ENCODE measurements at places on chromosomes 6 and 20.

DNA sequence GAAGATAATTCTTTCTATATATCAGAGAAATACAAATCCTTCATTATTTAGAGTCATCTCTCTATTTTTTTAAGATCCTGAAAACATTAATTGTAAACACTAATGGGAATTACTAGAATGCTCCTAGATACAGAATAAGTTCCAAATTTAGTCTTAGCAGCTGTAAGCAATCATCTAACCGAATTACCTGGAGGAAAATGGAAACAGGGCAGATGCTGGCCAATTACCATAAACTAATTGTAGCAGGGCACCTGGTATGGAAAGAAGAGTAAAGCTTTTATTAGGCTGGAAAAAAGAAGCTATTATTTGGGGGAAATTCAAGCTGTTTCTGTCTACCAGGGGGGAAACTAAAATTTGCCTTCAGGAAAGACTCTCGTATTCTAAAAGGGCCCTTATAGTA lies 257.5 kb downstream of the MMUT start:
- no peak for DNase-seq

GRCh38 chr6:7431313-7431673 lies 41.7 kb downstream of the RIOK1 start:
- DNase-seq = no peak

DNA sequence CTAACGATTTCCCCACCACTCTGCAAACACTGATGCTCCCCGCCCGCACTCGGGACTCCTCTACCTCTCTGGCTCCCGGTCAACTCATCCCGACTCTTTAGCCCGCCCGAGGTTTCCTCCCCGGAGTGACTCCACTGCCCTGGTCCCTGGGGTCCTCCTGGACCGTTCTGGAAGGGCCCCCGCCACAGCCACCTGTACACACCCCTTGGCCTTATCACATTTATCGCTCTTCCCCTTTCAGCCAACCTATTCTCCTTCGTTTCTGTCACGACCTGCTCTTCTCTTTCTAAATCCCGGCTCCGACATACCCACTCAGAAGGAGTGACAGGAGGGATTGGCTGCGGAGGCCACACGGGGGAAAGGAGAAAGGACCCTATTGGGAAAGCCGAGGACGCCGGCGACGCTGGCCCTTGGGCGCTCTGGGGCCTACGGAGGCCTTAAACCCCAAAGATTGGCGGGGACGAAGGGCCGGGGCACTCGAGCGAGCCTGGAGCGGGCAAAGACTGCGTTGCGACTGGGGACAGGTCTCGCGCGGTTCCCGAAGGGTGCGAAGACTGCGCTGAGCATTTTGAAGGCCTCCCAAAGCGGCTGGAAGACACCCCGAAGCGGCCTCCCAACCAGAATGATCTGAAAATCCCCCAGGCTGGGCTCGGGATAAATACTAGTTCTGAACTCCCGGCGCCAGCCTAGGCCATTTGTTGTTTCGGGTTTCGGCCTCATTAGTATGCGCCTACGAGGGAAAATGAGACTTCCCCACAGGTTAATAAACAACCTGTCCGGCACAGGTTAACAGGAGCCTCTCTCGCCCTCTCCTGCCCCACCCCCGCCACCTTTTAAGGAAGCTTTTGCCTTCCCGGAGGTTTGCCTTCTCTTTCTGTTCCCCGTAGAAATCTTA lies 9.2 kb downstream of the SIM1 start:
- no peak for DNase-seq

GRCh38 chr6:170129691-170130171 lies 161.1 kb downstream of the DLL1 start:
- no peak for DNase-seq

GRCh38 chr6:38805127-38805655 lies 90.1 kb downstream of the DNAH8 start:
- DNase-seq = no peak

DNA sequence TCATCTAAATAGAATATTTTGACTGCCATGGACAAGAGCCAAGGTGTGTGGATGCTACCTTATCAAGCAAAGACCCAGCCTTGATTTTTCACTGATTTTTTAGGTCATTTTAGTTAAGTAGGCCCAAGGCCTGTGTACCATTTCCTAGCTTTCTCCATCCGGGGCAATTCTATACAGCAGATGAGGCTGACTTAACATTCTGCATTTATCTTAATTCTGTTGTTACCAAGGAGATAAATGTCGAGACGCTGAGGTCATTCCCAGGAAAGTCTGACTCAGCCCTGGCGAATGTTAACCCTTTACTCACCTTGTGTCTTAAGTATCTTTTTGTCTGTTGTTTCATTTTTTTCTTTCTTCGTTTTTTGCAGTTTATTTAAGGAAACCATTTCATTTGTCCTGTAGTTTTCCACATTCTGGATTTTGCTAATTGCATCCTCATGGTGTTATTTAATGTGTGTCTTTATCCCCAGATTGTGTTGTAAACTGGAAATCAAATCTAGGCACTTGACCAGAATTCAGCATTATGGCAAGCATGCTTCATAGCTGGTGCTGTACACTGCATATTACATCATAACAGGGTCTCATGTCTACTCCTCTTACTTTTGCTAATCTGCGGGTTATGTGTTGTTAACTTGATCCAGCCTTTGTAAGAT lies 277.0 kb downstream of the CDKAL1 start:
- DNase-seq = no peak

- DNase-seq = no peak
Observed at GRCh38 chr6:54624779-54625178, 221.8 kb upstream of the FAM83B start.

DNA sequence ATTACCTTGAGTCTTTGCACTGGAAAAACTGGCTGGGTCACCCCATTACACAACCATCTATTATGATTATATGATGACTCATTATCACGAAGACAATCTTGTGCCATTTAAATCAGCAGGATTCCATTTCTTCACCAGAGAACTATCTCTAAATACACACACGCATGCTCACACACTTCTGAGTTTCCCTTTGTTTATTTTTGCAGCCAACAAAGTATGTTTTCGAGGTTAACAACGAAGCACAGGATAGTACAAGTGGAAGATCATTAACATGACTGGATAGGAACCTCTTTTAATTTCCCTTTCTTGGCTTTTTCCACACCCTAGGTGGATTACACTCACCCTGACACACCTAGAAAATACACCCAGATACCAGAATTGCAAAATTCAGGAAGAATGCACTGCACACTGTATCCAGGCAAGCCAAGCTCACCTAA lies 18.9 kb downstream of the PERP start:
- DNase-seq = no peak

DNA sequence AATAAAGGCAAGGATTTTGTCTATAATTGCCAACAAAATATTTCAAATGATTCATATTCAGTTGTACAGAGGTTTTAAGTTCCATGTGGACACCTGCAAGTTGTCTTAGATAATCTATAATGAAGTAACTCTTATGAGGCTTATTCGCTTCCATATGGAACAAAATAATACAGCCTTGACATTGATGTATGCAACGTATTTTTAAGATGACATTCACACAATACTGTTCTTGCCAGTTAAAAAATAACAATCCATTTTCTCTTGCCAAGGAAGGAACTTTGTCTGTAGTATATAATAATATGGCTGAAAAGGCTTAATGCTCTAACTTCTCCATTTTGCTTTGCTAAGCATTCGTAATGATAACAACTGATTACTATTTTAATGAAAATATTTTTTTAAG lies 269.3 kb upstream of the FKBP1C start:
- DNase-seq = no peak

DNA sequence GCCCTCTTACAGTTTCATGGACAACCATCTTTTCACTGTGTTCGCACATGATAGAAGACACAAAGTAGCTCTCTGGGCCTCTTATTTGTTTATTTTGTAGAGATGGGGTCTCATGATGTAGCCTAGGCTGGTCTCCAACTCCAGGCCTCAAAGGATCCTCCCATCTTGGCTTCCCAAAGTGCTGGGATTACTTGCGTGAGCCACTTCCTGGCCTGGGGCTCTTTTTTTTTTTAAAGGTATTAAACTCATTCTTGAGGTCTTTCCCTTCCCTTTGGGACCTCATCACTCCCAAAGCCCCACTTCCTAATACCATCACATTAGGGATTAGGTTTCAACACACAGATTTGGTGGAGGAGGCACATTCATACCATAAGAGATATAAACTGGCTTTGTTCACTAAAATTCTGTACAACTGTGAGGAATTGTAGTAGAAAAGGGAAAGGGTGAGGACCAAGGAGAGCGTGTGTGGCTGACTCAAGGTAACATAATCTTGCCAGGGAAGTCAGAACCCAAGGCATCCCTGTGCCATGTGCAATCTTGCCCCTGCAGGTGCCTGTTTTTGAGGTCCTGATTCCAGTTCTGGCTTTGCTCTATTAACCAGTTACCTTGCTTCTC lies 45.5 kb downstream of the EIF2S2 start:
- DNase-seq = no peak

DNA sequence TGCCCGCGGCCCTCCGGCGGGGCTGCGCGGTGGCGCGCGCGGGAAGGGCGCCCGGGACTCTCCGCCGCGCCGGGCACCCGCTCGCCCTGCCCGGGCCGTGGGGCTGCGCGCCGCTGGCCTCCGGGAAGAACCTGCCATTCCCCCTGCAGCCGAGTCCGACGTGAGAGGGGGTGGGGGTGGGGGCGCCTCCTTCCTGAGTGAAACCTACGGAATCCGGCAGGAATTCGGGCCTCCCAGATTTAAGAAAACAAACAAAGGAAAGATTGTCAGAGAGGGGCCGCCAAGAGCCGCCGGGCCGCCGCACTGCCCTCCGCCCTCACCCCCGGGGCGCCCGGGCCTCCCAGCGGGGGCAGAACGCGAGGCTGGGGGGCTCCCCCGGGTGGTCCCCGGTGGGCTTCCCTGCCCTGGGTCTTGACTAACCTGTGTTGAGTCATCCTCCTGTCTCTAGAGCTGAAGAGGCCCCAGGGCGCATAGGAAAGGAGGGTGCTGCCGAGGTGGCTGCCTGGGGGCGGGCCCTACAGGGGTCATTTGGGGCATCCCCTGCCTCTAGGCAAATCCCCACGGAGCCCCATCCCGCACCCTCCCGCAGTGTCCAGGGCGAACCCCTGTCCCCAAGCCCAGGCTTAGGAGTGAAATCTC lies 42.2 kb upstream of the FOXP4 start:
- no peak for DNase-seq
